ENCODE measurements at places on chromosomes 2 and 18. TPM values are rescaled to one million over a fixed set of nuclear protein-coding genes. Genes with fewer than 3 reads are reported as not detected.

- peaks cover 36% of the 10 kb centered on the region for H3K27me3 ChIP-seq
- peaks cover 2% of the 10 kb centered on the region for H3K36me3 ChIP-seq
- H3K27ac ChIP-seq, result no peak overlapping the region
- no peak for DNase-seq
- no peak overlapping the region for H3K4me3 ChIP-seq
Measured at GRCh38 chr2:88129313-88129959, 1.6 kb upstream of the FABP1 start.

DNA sequence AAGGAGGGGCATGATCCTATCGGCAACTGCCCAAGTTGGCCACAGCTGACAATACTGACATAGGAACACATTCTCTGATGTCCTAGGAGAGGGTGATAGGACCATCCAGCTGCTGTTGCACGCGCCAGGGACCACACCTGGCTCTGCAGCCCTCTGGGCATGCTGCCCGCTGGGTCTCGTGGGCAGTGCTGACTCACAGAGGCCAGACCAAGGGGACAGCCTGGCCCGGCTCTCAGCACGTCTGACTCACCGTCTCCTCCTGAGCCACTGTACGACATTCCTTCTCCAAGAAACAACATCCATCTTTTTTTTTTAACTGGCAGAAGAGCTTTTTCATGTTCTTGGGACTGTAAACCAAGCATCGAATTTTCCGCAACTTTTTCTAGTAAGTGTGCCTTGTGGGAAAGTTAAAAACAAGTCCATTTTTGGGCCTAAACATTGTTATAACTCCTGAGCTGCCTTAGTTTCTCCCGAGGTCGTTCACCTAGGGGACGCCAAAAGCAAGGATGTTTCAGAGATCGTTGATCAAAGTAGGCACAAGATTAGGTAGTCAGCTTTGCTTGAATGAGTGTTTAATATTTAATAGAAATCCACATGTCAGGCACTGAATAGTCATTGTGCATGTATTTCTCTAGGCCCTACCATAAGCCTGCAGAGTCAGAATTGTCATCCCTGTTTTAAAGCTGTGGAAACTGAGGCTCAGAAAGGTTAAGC, 100.3 kb downstream of the TTC32 start:
- peak overlapping the region; percentile 89 for H3K27ac ChIP-seq
- no peak overlapping the region for H3K4me3 ChIP-seq
- no peaks in the 10 kb centered on the region for H3K27me3 ChIP-seq
- DNase-seq, result peak; percentile 98
- peaks cover 70% of the 10 kb centered on the region for H3K4me1 ChIP-seq

DNA sequence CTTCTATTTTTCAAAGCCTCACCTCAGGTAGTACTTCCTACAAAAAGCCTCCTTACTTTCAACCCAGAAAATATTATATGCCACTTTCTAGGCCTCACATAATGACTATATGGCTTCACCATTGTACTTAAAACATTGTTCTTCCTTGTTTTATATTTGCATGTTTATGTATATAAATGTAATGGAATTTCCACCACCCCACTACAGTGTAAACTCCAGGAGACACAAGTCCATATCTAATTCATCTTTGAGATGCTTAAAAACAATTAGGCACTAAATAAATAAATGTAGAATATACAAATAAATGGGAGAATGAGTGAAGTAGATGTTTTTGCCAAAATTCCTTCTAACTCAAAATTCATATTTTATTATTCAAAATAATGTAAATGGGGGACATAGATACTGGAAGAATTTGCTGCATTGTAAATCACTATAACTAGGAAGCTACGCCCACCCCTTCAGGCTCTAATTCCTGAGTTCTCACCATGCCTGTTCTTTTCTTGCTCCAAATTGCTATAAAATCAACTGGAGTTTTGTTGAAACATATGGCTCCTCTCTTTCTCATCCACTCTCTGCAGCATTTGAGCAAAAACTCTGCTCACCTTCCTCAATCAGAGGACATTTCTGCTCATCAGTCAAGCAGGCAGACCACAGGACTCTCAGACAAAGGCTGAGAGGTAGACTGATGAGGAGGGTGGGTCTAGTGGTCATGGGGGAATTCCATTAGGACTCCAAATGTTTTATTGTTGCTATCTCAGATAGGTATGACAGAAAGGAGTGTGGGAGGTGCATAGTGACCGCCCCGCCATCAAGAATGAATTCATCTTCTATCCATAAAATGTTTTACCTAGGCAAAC, 243.0 kb downstream of the HNMT start:
- H3K27me3 ChIP-seq, result peaks cover 12% of the 10 kb centered on the region
- H3K4me1 ChIP-seq, result no peaks in the 10 kb centered on the region
- no peak overlapping the region for H3K27ac ChIP-seq
- no peaks in the 10 kb centered on the region for H3K36me3 ChIP-seq
- no peak overlapping the region for H3K4me3 ChIP-seq

DNA sequence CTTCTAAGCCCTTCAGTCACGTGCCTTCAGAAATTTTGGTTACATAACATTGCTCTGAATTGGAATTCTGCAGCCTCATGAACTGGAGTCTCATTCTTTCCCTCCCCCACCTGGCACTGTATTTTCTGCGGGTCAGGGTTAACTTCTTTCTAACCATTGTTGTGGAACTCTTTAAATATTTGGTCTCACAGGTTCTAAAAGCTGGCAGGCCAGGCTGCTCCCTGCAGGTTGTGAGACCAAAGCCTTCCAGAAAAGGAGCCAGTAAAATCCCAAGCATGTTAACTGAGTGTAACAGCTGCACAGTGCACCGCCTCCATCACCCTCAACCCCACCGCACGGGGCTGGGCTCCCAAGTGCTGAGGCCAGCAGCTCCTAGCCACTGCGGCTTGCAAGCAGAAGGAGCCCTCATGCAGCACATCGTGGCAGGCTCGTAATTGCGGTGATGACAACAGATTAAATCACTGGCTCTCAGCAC, 174.1 kb upstream of the ALPP start:
- H3K4me1 ChIP-seq, result peaks cover 5% of the 10 kb centered on the region
- H3K4me3 ChIP-seq, result no peak overlapping the region
- H3K27ac ChIP-seq, result no peak overlapping the region
- no peaks in the 10 kb centered on the region for H3K27me3 ChIP-seq
- H3K36me3 ChIP-seq, result peaks cover 6% of the 10 kb centered on the region

DNA sequence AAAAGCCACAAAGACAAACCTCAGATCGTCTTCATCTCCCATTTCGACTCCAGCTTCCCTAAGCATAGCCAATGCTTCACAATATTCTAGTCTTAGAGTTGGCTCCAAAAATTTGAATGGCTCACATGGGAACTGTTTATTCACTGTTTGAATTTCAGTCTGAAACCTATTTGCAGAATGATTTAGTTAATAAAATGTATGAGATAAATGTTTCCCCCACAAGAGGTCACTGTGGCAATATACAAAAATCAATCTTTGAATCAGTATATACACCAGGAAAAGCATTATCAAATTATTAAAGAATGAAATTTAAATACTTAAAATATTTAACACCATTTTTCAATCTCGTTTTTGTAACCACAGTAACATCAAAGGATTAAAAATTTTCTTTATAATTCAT, 40.0 kb upstream of the MCM6 start:
- peaks cover 2% of the 10 kb centered on the region for H3K36me3 ChIP-seq
- DNase-seq, result no peak
- no peak overlapping the region for H3K27ac ChIP-seq
- no peaks in the 10 kb centered on the region for H3K4me1 ChIP-seq
- no peak overlapping the region for H3K4me3 ChIP-seq
- no peaks in the 10 kb centered on the region for H3K27me3 ChIP-seq

TANC1 gene
- total RNA-seq, result 38.2 TPM

DAW1 gene
- 0.65 TPM for total RNA-seq
